ENCODE measurements at places on chromosomes 12 and 14. TPM values are rescaled to one million over a fixed set of nuclear protein-coding genes. Genes with fewer than 3 reads are reported as not detected.

GRCh38 chr14:96582411-96582961 is 80.3 kb downstream of the PAPOLA start:
- no peak for DNase-seq

- no peak for DNase-seq
These were observed 69.1 kb downstream of the ARL6IP4 start for GRCh38 chr12:123049398-123050240.

DNA sequence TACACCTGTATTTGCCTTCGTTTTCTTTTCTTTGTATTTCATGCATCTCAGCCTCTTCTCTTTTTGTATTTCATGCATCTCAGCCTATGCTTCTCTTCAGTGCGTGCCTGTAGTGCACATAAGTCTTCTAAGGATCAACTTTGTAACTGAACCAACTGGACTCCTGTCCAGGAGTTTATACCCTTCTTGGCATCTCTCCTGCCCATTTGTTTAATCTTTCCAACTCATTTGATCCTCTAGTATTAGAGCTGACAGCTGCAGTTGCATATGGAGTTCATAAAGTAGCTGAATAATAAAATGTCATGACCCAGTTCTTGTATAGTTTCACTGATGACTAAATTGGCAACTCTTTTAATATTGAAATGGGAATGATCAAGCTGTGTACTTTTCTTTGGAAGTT is 89.7 kb downstream of the FGD4 start:
- no peak for DNase-seq

DNA sequence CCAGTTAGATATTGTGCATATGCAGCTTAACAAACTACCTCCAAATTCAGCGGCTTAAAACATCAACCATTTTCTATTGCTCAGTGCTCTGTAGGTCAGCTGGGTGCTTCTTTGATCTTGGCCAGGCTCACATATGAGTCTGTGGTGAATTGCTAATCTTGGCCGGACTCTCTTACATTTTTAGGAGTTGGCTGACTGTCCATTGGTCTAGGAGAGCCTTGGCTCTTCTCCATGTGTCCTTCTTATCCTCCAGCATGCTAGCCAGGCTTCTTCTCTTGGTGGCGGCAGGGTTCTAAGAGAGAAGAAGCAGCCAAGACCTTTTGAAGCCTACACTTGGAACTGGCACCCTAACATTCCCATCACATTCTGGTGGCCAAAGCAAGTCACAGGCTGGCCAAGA is 174.3 kb upstream of the PWP1 start:
- no peak for DNase-seq

Gene STYX
- total RNA-seq: 11.8 TPM

Data from kidney epithelial cell (primary cell).